ENCODE measurements at places on chromosomes 1 and 21. TPM values are rescaled to one million over a fixed set of nuclear protein-coding genes. Genes with fewer than 3 reads are reported as not detected.

Gene RPTN
- total RNA-seq: not detected

Gene ALPL
- total RNA-seq: 0.87 TPM

Gene GJA8
- total RNA-seq: not detected

Gene PYGO2
- total RNA-seq: 12.4 TPM

Gene PM20D1
- under 0.01 TPM for total RNA-seq
